ENCODE measurements at places on chromosomes 16 and 17. TPM values are rescaled to one million over a fixed set of nuclear protein-coding genes. Genes with fewer than 3 reads are reported as not detected.

Gene IRX5
- total RNA-seq: not detected

- no peak for DNase-seq
- no peak overlapping the region for H3K4me3 ChIP-seq
- H3K36me3 ChIP-seq: peaks cover 51% of the 10 kb centered on the region
- H3K27ac ChIP-seq: no peak overlapping the region
- peaks cover 67% of the 10 kb centered on the region for H3K4me1 ChIP-seq
These were observed 39.4 kb downstream of the XPO6 start for GRCh38 chr16:28172336-28172735.

DNA sequence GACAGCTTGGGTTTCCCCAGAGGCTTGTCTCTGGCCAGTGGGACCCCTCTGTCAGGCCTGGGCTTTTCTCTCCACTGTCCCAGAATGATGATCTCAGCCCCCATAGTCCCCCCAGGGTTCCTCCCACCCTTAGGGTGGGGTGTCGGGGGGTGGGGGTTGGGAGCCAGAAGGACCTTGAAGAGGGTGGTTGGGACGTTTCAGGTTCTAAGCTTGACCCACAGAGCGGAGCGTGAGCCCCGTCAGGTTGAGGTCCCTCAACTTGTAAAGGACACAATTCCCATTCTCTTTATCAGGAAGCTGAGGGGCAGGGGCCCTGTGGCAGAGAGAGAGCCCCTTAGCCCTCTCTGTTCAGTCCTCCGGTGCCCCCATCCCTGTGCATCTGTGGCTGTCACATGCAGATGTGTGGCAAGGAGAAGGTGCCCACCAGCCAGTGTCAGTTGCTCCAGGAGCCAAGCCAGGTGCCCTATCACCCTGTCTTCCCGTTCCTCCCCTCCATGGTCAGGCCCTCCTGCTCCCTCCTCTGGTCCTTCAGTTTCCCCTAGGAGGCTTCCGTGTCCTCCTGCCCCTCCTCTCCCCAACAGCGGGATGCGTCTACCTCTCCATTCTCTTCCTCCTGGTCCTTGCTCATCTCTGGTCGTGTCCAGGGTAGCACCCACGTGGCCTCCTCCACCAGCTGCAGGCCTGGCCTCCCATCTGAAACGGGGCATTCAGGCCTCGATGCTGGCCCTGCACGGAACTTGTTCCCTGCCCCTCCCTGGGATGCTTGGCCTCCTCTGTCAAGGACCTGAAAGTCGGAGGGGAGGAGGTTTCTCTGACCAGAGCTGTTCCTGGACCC lies 1.5 kb upstream of the NTN3 start:
- no peak overlapping the region for H3K27ac ChIP-seq
- H3K4me3 ChIP-seq: no peak overlapping the region
- peaks cover 12% of the 10 kb centered on the region for H3K4me1 ChIP-seq
- no peaks in the 10 kb centered on the region for H3K36me3 ChIP-seq
- peaks cover 36% of the 10 kb centered on the region for H3K27me3 ChIP-seq

DNA sequence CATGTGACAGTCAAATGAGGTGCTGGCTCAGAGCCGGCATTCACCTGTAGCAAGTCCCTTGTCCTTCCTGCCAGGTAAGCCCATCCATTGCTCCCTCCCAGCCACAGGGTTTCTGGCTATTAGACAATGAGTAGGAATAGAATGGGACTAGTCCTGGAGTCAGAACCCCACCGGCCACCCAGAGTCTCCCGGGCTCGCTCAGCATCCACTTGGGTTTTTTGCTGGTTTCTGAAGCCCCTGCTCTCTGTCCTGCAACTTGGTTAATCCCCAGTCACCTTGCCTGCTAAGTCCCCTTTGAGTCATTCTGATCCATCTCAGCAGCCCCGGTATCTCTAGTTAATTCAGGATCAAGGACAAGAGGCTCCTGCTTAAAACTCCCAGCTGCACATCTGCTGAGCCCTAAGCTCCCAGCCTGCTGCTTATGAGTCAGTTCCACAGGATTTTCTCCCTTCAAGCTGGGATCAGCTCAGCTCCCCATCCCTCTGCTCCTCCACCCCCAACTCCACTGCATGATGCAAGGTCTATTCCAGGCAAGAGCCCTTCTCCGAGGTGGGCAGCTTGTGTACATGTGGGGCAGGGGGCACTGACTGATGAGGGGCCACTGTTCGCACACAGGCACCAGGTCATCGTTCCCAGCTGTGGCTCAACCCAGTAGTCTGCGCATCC lies 19.9 kb upstream of the MRPS23 start:
- DNase-seq: no peak
- peaks cover 8% of the 10 kb centered on the region for H3K4me1 ChIP-seq
- no peak overlapping the region for H3K4me3 ChIP-seq
- no peaks in the 10 kb centered on the region for H3K36me3 ChIP-seq
- no peak overlapping the region for H3K27ac ChIP-seq

GRCh38 chr16:54281535-54282201 lies 4.9 kb downstream of the IRX3 start:
- H3K36me3 ChIP-seq: no peaks in the 10 kb centered on the region
- peaks cover 7% of the 10 kb centered on the region for H3K27me3 ChIP-seq
- H3K4me3 ChIP-seq: no peak overlapping the region
- no peaks in the 10 kb centered on the region for H3K4me1 ChIP-seq
- H3K27ac ChIP-seq: no peak overlapping the region
- no peak for DNase-seq

DNA sequence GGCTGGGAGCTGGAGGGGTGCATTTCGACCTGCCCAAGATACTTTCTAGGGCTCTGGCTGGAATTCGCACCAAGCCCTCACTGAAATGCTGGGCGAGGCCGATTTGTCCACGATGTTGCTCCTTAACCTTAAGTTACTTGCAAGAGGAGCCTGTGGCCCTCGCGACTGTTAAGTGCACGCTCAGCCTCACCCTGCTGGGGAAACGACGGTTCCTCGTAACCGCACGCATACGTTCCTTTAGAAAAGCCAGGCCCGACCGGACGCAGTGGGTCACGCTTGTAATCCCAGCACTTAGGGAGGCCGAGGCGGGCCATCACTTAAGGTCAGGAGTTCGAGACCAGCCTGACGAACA lies 607 bp upstream of the NCOR1 start:
- H3K36me3 ChIP-seq: no peaks in the 10 kb centered on the region
- H3K4me1 ChIP-seq: peaks cover 36% of the 10 kb centered on the region
- peak overlapping the region; percentile 91 for H3K4me3 ChIP-seq
- H3K27ac ChIP-seq: peak overlapping the region; percentile 83
- no peak for DNase-seq

Gene TBC1D3E
- 0.24 TPM for total RNA-seq

DNA sequence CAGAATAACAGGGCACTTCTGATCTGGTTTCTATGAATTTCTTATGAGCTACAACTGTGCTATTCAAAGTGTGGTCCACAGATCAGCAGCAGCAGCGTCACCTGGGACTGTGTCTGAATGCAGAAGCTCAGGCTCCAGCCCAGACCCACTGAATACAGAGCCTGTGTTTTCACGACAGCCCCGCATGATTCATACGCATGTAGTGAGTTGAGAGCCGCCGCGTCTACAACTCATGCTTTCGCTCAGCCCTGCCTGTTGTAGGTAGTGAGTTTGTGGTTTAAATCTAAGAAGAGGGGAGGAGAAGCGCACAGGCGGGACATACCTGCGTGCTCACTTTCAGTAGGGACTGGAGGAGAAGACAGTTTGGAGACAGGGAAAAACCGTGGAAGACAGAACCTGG lies 28.5 kb upstream of the ELAC2 start:
- no peak overlapping the region for H3K27ac ChIP-seq
- no peak for DNase-seq
- H3K36me3 ChIP-seq: no peaks in the 10 kb centered on the region

DNA sequence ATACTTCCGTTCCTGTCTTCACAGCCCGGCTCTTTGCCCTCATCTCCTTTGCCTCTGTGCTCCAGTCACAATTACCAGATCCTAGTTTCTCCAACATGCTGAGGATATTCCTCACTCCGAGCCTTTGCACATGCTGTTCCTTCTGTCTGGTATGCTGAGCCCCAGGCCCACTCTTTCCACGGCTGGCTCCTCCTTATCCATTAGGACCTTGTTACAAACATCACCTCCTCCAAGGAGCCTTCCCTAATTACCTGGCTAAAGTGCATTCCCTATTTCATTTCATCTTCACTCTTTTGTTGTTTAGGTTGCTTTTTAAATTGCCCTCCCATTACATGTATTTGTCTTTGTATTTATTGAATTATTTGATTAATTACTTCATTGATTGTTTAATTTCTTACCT lies 14.9 kb upstream of the ADGRG1 start:
- H3K27ac ChIP-seq: no peak overlapping the region
- no peaks in the 10 kb centered on the region for H3K27me3 ChIP-seq
- H3K4me1 ChIP-seq: peaks cover 40% of the 10 kb centered on the region
- no peak overlapping the region for H3K4me3 ChIP-seq
- no peak for DNase-seq

GRCh38 chr16:67372664-67373063 lies 20.6 kb downstream of the TPPP3 start:
- no peaks in the 10 kb centered on the region for H3K36me3 ChIP-seq
- no peak overlapping the region for H3K4me3 ChIP-seq
- no peaks in the 10 kb centered on the region for H3K27me3 ChIP-seq
- no peaks in the 10 kb centered on the region for H3K4me1 ChIP-seq
- DNase-seq: no peak

Gene PLLP
- total RNA-seq: 0.49 TPM

DNA sequence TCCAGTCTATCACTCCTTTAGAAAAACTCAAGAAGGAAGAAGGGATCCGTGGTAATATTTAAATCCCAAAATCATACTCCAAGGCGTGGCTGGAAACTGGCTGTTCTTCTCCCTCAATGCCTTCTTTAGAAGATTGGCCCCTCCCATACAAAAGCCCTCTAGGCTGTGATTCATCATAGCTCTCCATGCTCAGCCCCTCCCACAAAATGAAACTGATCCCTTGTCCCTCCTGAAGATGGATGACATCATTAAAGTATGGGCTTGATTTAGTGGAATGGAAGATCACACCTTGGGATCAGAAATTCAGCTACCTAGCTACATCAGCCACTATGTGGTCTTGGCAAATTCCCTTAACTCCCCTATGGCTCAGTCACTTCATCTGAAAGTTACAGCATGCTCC lies 4.1 kb downstream of the GRIN2A start:
- H3K4me1 ChIP-seq: no peaks in the 10 kb centered on the region
- H3K27ac ChIP-seq: no peak overlapping the region
- no peaks in the 10 kb centered on the region for H3K27me3 ChIP-seq
- no peaks in the 10 kb centered on the region for H3K36me3 ChIP-seq
- no peak for DNase-seq

DNA sequence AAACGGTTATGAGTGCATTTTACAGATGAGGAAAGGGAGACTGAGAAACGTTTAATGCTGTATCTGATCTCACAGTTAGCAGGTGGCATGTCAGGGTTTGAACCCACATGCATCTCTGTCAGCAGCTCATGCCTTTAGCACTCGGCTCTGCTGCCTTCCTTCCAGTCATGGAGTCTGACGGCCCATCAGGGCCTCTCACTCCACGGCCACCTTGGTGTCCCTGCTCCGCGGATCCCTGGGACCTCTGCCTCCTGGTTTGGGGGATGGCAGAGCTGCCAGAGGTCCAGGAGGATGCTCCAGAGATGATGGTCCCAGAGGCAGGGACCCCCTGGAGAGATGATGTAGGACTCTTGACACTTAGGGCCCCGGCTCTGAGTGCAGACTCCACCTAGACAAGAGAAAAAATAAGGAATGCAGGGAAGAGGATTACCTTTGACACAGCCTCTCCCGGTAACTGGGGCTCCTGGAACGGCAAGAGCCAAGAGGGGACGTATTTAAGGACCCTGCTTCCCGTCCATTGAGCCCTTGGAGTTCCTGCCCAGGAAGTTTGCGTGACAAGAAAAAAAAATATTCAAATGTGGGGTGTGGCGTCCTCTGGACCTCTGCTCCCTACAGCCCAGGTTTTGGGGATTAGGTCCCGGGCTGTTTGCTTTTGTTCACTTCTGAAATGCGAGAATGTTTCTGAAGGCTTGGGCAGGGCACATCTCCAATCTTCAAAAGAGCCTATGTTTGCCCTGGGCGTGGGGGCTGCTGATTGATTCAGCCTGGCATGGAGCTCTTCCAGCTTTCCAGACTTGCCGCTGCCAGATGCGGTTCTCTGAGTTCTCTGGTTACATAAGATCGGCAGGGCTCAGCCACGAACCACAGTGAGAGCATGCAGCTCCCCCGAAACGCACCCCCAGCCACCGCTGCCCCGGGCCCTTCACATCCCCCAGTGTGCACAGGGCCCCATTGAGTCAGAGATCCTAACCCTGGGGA lies at the start of gene ALDH3A1:
Gene ALDH3A1 (minus strand): TSS at position 470 of the 978 bp plus-strand sequence. CDS start 3,169 bp downstream, outside the sequence.
- DNase-seq: no peak
- H3K27ac ChIP-seq: no peak within 1 kb of the TSS
- no peaks in the 10 kb centered on the region for H3K36me3 ChIP-seq
- H3K27me3 ChIP-seq: no peaks in the 10 kb centered on the region
- H3K4me3 ChIP-seq: no peak within 1 kb of the TSS
- H3K4me1 ChIP-seq: peaks cover 4% of the 10 kb centered on the region

DNA sequence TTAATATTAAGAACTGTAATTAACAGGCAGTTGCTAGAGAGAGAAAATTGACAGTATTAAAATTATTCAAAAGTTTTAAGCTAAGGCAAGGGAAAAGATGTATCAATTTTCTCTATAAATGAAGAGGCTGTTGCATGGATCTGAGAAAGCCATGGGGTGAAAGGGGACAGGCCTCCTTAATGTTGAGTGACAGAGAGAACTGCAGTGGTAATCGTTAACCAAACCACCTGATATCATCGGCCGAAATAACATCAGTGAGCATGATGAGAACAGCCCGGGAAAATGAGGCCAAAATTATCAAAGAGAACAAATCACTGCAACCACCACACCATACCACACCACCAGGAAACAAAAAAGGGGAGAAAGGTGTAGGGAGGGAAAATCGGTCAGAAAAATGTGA lies 3.6 kb downstream of the ZNF423 start:
- DNase-seq: no peak
- peaks cover 9% of the 10 kb centered on the region for H3K27me3 ChIP-seq
- H3K4me1 ChIP-seq: no peaks in the 10 kb centered on the region

DNA sequence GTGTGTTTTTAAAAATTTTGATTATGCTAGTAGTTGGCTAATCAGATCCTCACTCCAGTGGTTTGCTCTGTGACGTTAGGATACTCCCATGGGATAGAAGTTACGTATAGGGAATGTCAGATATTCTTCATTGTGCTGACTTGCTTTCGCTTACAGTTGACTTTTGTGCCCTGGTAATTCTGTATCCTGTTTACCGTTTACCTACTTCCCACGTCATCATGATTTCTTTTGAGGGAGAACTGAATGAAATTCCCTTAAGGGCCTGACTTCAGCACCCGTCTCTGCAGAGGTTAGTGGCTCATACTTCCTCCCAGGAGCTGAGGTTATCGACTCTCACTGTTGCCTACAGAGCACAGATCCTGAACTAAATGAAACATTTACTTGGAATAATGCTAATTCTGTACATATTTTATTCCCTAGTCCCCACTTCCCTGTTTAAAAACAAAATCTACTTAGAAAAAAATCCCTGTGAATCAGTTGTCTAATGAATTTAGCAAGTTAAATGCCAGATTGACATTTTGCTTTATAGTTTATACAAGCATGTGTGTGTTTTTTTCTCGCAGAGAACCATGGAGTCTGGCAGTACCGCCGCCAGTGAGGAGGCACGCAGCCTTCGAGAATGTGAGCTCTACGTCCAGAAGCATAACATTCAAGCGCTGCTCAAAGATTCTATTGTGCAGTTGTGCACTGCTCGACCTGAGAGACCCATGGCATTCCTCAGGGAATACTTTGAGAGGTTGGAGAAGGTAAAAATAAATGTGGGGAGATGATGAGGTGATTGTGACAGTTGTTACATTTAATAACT lies 2.8 kb downstream of the PRKAR1A start:
- no peak overlapping the region for H3K27ac ChIP-seq
- peaks cover 30% of the 10 kb centered on the region for H3K4me1 ChIP-seq
- DNase-seq: no peak
- no peak overlapping the region for H3K4me3 ChIP-seq

All from CD8-positive, alpha-beta memory T cell (primary cell).